ENCODE measurements at places on chromosomes 5 and 9. TPM values are rescaled to one million over a fixed set of nuclear protein-coding genes. Genes with fewer than 3 reads are reported as not detected.

GRCh38 chr9:130665431-130666392 lies 1.3 kb downstream of the PRDM12 start:
- DNase-seq, result no peak

GRCh38 chr5:76303921-76304320 lies 99.2 kb upstream of the IQGAP2 start:
- no peak for DNase-seq

DNA sequence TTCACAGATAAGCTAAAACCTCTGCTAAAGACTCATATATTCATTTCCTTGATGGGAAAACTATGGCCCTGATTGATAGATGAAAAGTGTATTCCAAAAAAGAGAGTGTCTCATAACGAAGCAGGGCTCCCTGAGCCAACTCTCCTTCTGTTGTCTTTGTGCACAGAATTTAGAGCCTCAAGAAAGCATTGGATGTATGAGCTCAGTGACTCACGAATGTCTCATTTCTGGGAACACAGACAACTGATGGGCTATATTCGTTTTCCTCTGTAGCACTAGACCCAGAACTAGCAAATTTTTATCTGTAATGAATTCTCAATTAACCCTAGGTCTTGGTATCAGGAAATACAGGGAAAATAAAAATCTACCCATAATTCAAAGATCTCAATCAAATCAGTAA lies 88.4 kb downstream of the LMNB1 start:
- no peak for DNase-seq

DNA sequence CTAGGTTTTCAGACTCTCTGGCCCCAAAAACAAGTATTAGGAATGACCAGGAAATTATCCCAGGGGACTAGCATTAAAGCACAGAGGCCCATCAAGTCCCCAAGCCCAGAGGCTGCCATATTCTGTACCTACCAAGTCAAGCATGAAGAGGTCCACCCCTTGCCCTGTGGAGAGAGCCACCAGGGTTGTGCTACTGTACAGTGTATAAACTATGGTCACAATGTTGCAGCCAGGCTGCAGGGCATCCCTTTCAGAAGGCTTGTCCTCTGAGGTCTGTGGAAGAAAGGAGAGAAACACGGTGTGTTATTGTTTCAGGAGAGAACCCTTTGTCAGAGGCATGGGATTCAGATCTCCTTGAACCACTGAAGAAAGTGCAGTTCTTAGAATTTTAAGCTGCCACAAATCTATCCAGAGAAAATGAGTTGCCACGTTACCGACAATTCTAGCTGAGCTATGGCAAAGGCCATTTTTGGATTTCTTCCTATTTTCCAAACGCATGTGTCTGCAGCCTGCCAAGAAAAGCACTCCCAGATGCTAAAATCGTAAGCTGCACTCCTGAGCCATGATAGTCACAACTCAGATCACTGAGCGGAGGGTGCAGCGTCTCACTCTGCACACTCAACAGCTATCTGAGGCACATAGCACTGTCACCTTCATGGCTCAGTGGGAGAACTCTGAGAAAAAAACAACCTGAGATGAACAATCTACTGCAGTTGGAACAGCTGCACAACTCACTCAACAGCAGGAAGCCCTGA lies 45.5 kb upstream of the SPATA31E1 start:
- DNase-seq, result no peak

Gene LAMC3
- 0.44 TPM for total RNA-seq

- DNase-seq, result no peak
These were observed 118.7 kb downstream of the AUH start for GRCh38 chr9:91243029-91243428.

Gene CSF1R
- 5.8 TPM for total RNA-seq
